Dermis microvascular lymphatic vessel endothelial cell (primary cell): ENCODE measurements at places on chromosomes 4 and X.

DNA sequence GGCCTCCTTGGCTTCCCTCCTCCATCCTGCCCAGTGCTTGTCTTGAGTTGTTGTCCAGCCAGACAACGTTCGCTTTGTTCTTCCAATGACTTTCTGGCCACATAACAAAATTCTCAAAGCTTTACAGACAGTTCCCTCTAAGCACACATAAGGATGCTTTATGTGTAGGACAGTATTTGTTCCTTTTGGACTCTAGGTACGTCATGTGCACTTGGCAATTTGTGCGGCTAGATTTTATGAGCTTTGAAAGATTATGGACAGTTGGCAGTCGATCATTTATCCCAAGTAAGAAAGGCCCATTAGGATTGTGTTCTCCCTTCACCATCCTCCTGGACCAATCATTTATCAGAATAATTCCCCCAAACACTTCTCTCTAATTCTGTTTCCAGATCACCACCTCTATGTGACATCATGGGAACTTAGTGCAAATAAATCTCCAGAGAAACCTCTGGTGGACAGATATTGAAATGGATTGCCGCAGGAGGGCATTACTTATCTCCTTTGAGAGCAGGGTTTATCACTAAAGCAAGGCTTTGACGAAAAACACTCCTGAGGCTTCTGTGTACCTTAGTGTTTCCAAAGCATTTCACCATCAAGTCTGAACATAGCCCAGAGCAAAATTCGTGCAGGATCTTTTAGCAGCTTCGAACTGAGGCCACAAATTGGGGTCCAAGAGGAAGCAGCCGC lies 77.4 kb upstream of the BMPR1B start:
- DNase-seq = no peak

DNA sequence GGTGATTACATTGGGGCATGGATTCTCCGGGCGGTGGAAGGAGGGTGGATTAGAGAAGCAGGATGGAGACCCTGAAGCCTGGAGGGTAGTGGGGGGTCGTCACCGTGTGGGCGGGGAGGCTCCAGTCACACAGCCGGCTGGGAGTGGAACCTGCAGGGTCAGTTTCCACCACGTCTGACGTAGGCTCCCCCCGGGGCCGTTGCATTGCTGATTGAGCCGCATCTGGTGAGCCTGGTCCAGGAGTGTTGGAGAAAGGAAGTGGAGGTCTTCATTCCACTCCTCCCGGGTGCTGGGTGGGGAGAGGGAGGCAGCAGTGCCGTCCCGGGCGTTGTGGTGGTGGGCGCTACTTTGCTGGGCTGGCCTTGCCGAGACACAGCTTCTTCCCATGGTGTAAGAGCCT lies 28.1 kb downstream of the TBC1D14 start:
- DNase-seq = no peak

GRCh38 chrX:110097920-110098319 lies 95.0 kb downstream of the TMEM164 start:
- no peak for DNase-seq

- no peak for DNase-seq
These were observed 422.5 kb downstream of the ZIC3 start for GRCh38 chrX:137988470-137988869.

- DNase-seq = no peak
These were observed 330.5 kb downstream of the HNRNPD start for GRCh38 chr4:82043081-82043808.

GRCh38 chr4:7226439-7226838 lies 34.1 kb downstream of the SORCS2 start:
- no peak for DNase-seq

GRCh38 chrX:153781428-153782047 lies 697 bp downstream of the SRPK3 start:
- DNase-seq = no peak
